Stimulated activated CD4-positive, alpha-beta T cell treated with anti-CD3 and anti-CD28 coated beads, Interleukin-1b, Interleukin-23, amount 100 ng/mL, for 24 hours (primary cell): ENCODE measurements at places on chromosomes 1 and 21.
A peak's percentile ranks its signal among the peaks of the same experiment; 100 is the strongest.

DNA sequence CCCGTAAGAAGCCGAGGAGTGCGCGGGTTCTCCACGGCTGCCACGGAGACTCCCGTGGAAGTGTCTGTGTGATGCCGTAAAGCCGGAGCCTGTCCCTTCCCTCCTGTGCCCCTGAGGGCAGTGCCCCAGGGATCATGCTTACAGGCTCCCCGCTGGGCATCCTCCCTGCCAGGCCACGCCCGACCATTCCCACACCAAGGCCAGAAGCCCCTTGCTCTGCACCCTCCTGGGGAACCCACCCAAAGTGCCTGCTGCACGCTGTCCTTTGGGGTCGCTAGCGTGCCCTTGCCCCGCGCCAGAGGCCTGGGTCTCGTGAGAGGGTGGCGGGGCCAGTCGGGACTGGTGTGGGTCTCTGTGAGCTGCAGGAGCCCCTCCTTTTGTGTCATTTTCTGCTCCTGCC, 228.5 kb upstream of the C1orf174 start:
- DNase-seq, result no peak

DNA sequence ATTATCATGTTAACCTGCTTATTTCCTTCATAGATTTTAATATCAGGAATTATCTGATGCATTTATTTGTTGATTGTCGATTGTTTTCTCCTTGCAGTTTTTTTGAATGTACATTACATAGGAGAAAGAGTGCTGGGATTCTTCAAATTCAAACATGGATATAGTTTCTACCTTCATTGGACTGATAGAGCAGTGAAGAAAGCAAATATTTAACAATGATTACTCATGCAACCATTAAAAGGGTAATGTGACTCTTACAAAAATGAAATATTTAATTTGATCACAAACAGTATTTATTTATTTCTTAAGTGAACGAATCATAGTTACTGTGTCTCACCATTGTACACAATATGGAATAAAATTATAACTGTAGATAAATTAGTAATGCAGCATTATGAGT, 350.9 kb downstream of the BRINP3 start:
- no peak for DNase-seq

- no peak for DNase-seq
Measured at GRCh38 chr1:68811806-68812205, 314.9 kb upstream of the DEPDC1 start.

DNA sequence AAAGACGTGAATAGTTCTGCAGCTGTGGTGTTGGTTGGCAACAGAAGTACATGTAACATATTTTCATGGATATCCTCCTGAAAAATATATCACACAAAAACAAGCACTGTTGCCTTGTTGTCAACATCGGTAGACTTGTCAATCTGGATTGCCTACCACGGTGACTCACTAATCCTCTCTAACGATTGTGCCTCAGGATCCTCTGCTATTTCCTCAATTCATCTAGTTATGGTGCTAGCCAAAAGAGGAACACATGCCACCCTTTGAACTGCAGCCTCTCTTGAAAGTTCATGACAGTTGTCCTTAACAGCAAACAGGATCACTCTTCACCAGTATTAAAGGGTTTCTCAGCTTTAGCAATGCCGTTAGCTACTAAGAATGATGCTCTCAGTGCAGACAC, 25.7 kb downstream of the RASAL2 start:
- no peak for DNase-seq

DNA sequence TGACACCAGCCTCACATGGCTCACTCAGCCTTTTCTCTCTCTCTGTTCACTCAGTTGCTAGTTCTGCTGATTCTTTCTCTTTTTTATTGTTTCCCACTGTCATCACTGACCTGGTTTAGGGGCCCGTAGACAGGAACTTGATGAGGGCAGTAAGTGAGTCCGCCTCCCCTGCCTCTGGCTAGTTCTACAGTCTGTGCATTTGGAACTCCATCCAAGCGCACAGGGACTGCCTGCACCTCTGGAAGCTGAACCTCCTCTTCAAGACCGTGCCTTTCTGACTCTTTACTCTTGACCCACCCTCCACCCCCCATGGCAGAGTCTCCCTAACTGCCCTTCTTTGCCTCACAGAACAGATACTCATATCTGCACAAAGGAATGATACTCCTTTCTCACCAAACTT, 4.2 kb downstream of the TENT5C start:
- DNase-seq, result no peak

DNA sequence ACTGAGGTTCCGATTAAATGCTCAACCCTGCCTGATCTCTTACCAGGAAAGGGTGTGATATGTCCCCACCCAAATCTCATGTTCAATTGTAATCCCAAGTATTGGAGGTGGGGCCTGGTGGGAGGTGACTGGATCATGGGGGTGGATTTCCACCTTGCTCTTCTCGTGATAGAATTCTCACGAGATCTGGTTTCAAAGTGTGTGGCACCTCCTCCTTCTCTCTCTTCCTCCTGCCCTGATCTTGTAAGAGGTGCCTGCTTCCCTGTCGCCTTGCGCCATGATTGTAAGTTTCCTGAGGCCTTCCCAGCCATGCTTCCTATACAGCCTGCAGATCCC, 34.9 kb downstream of the RSPH1 start:
- DNase-seq, result no peak

GRCh38 chr1:158520955-158521665, 33.1 kb downstream of the OR6Y1 start:
- DNase-seq, result no peak

DNA sequence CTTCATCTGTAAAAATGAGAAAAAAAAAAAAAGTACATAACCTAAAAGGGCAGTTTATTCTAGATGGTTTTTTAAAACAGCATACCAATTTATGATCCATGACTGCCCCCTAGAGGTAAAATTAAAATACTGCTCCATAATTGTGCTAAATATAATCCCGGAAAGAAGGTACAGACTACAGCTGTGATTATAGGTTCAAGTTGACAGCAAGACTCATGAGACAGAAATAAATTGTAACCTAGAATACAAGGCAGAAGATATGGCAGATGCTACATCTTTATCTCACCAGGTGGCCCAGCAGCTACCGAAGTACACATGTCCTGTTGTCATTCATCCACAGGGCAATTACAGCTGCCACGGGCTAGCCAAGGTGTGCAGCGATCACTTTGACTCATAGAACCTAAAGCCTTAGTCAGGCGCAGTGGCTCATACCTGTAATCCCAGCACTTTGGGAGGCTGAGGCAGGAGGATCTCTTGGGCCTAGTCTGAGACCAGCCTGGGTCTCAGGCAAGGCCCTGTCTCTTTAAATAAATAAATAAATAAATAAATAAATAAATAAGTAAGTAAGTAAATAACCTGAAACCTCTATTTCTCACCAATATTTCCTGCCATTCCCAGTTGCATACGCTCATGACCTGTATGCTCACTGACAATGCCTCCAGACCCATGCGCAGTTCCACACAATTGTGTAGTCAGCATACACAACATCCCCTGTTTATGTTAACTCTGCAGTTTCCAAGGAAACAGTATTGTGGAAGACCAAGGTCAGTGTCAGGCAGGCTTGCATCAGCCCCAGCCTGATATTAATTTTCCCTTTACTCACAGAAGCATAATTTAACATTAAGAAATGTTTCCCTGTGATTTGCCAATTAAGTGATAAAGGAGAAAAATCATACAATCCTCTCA, 18.3 kb upstream of the PPIE start:
- no peak for DNase-seq

- no peak for DNase-seq
Measured at GRCh38 chr1:47611992-47612391, 174.1 kb downstream of the FOXD2 start.

GRCh38 chr1:58249388-58249736, 297.2 kb downstream of the OMA1 start:
- no peak for DNase-seq

- no peak for DNase-seq
Measured at GRCh38 chr1:204705888-204706837, 20.6 kb upstream of the LRRN2 start.

DNA sequence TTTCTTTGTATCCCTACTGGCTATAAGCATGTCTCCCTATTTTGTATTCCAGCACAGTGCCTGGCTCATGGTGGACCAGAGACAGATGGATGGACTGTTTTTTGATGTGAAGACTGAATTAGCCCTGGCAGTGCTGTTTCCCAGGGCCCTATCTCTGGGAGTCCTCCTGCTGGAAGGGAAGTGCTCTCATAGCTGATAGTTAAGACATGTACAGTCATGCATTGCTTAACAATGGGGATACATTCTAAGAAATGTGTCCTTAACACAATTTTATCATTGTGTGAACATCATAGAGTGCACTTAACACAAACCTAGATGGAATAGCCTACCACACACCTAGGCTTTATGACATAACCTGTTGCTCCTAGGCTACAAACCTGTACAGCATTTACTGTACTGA, 21.1 kb downstream of the TLCD4 start:
- DNase-seq, result no peak

DNA sequence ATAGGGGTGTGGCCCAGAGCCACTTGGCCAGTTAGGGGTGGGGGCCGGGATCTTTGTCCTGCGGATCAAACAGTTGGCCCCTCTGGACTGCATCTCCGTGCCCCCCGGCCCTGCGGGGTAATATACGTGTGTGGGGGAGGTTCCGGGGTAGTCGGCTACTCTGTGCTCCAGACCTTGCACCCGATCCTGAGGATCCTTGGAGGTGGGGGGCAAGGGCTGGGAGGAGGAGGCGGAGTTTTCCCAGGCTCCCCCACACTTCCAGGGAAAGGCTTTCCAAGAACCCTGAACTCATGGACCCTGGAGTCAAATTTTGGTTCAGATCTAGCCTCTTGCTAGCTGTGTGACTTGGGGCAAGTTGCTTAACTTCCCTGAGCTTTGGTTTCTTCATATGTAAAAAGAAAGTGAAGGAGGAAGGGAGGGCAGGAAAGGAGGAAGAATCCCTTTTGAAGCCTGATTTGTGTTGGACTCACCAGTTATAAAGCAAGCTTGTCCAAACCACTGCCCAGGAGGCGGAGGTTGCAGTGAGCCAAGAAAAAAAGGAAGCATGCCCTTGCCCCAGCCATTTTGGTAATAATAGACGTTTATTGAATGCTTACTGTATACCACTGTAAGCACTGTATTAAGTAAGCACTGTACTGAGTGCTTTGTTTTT, 686 bp downstream of the MIIP start:
- DNase-seq, result no peak

GRCh38 chr21:41363370-41364270, 1.8 kb downstream of the MX2 start:
- DNase-seq, result no peak

- DNase-seq, result no peak
Measured at GRCh38 chr1:1982379-1983232, 21.0 kb downstream of the CFAP74 start.

- no peak for DNase-seq
Measured at GRCh38 chr1:230349020-230349393, 77.1 kb downstream of the PGBD5 start.

GRCh38 chr21:42414928-42415769, 11.4 kb downstream of the UBASH3A start:
- peak; percentile 95 for DNase-seq

GRCh38 chr1:33905241-33905640, 41.4 kb downstream of the HMGB4 start:
- no peak for DNase-seq

DNA sequence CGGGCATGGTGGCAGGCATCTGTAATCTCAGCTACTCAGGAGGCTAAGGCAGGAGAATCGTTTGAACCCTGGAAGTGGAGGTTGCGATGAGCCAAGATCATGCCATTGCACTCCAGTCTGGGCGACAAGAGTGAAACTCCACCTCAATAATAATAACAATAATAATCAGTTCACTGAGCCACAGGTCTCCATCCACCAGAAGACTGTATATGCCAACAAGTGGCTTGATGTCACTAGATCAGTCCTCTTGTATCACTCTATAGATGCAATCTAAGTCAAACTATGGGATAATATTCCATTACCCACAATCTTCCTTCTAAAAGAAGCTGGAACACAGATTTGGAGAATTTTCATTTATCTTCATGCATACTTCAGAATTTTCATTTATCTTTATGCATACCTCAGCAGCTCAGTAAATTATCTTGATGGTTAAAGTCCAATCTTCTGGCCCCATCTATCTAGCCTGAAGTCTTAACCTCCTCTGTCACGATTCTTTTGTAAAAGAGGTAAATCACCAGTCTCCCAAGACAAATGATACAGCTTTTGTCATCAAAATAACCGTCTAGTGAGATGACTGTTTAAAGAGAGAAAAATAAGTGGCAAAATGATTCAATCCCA, 61.8 kb downstream of the PUM1 start:
- DNase-seq, result no peak

- DNase-seq, result no peak
Measured at GRCh38 chr1:12157366-12158231, 9.2 kb upstream of the TNFRSF1B start.

DNA sequence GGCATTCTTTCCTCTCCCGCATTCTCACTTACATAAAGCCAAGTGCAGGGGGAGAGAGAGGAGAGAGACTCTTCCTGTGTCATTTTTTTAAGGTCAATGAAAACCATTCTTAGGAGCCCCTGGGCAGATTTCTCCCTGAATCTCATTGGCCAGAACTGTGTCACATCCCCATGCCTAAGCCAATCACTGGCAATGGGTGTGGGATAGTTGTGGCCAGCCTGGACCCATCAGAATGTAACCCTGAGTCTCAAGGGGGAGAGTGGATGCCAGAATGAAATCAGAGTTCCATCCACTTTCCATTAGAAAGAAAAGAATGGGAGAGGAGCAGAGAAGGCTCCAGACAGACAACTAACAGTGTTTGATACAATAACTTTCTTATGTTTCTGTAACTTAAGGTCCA, 31.2 kb upstream of the COQ8A start:
- DNase-seq, result no peak

DNA sequence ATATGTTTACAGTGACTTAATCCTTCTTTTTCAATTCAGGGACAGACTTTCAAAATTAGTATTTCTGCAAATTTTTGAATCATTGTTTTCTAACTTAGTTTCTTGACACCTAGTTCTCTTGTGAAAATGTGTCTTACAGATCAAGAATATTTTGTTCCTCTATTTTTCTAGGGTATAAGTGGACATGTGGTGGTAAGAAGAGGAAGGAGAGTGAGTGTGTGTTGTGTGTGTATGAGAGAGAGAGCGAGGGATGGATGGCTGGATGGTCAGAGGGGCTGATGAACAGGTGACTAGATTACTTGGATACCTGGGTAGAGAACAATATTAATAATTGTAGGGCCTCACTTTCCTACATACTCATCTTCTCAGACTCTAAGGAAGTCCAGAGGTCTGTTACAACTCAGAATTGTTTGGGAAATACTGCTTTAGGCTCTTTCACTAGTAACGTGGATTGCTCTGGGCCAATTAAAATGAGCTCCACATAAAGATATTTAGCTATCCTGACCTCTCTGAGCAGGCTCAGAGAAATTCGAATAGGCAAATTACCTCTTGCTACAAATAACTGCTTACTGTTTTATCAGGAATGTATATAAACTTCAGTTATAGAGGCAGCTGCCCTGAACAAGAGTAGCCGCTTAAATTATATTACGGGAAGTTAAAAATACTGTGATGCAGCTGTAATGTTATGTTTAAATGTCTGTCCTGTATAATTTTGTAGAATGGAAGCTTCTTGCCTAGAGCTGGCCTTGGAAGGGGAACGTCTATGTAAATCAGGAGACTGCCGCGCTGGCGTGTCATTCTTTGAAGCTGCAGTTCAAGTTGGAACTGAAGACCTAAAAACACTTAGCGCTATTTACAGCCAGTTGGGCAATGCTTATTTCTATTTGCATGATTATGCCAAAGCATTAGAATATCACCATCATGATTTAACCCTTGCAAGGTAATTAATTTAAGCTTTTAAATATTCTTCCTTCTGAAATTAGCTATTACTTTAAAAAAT, 19.7 kb downstream of the GPSM2 start:
- DNase-seq, result no peak
